ENCODE measurements at places on chromosomes 3 and 15.

GRCh38 chr15:60494108-60494507, 15.2 kb upstream of the ICE2 start:
- DNase-seq = no peak

DNA sequence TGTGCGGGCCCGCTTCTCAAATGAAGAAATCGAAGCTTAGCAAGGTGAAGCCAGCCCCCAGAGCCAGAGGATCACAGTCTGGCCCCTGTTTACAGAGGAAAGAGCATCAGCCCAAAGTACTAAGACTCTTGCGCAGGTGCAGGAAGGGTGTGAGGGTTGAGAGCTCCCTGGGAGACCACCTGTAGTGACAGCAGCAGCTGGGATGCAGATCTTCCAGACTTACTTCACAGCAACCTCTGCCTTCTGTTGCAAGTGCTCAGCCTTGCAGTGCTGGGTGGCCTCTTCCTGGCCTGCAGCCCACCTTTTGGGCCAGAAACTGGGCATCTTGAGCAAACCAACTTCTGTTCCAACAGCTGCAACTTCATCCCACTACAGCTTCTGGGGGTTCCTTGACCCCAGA, 19.7 kb downstream of the SPATA12 start:
- DNase-seq = no peak

DNA sequence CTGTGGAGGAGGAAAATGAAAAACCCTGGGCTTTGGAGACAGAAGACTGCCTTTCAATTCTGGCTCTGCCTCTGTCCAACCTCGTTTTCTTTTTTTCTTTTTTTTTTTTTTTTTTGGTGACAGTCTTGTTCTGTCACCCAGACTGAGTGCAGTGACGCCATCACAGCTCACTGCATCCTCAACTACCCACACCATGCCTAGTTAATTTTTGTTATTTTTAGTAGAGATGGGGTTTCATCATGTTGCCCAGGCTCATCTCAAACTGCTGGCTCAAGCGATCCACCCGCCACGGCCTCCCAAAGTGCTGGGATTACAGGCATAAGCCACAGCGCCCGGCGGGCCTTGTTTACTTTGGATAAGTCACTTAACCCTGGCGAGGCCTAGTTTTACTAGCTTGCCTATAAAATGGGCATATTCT, 66.3 kb upstream of the SLC25A26 start:
- DNase-seq = no peak

GRCh38 chr3:153070511-153070868, 91.5 kb upstream of the RAP2B start:
- no peak for DNase-seq

DNA sequence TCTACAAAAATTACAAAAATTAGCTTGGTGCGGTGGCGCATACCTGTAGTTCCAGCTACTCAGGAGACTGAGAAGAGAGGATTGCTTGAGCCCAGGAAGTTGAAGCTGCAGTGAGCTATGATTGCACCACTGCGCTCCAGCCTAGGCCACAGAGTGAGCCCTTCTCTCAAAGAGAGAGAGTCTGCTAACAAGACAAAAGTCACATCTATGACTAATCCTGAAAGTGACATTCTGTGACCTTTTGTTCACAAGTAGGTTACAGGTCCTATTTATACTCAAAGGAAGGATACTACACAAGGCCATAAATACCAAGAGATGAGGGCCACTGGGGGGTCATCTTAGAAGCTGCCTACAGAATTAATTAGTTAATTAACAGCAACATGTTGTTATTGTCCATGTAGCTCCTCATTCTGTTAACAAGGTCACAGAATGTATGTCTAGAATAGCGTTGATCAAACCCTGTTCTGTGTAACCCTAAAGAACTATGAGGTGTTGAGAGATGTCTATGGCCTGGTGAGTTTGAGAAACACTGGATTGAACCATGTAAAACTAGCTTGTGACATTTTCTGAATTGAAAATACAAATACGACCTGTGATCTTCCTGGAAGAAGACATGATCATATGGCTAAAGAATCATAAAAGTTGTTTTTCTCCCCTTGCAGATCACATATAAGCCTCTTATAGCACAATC, 97.0 kb downstream of the SAMMSON start:
- no peak for DNase-seq

GRCh38 chr3:109045271-109046040, 72.5 kb downstream of the MORC1 start:
- DNase-seq = no peak

- no peak for DNase-seq
Observed at GRCh38 chr3:147361454-147362420, 44.6 kb downstream of the ZIC4 start.

DNA sequence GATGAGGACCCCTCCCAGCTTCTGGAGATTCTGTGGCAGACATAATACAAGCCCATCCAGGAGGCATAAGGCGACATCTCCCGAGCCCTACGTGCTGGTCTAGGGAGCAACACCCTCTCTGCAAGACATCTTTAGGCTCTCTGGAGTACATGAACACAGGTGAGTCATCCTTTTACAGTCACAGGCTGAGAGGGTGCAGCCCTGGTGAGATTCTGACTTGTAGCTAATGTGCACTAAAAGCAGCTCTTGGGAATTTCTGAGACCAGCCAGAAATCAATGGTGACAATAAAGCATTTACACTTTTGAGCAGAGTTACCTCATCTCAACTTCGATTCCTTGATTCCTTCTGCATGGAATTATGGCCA, 131.1 kb downstream of the XXYLT1 start:
- no peak for DNase-seq

DNA sequence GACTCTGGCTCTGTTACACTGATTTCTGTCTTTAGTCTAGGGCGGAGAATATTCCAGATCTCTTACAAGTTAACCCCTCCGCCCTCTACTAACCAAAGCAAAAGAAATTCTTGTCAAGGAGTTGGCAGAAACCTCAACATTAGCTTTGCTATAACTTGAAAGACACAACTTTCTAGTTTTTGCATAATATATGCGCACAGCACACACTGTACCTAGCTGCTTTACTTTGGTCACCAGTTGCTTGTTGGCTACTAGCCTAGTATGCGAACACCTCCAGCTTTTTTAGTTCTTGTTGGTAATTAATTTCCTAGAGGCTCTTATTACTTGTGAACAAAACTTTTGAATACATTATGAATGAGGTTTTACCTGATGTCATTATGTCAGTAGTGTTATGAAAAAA, 348.8 kb upstream of the C2CD4B start:
- DNase-seq = no peak

DNA sequence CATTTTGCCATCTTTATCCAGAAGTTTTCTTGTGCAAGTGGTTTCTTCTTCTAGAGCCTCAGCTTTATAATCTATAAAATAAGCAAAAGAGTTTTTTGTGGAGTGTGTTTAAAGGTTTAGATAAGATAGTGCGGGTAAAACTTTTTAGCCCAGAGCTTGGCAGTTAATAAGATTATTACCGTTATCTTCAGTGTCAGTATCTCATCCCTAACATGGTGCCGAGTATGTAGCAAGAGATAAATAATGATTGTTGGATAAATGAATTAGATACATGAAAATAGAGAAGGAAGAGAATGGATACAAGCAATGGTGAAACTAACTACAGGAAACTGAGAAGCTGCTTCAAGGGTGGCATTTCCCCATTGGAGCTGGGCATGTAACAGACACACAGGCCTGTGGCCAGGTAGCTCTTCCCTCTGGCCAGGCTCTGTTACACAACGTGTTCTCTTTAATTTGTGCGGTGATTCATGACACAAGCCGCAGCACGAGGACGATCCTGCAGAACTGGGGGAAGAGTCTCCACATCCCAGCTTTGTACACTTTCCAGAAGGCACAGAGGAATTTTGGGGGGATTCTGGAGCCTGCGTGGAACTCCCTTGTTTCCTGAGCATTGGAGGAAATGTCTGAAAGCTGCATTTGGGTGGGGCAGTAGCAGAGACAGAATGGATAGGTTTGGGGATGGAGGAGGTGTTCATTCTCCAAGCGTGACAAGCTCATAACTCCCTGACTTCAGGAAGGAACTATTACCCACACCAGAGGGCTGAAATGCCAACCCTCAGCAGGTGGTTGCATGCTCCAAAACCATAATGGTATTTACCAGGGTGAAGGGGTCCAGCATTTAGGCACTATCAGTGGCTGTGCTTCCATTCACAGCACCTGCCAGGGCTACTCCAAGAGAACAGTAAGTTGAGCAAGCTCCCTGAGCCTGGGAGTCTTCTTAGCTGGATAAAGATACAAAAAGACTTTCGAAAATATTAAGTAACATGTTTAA, 14.2 kb upstream of the ST6GAL1 start:
- DNase-seq = no peak

DNA sequence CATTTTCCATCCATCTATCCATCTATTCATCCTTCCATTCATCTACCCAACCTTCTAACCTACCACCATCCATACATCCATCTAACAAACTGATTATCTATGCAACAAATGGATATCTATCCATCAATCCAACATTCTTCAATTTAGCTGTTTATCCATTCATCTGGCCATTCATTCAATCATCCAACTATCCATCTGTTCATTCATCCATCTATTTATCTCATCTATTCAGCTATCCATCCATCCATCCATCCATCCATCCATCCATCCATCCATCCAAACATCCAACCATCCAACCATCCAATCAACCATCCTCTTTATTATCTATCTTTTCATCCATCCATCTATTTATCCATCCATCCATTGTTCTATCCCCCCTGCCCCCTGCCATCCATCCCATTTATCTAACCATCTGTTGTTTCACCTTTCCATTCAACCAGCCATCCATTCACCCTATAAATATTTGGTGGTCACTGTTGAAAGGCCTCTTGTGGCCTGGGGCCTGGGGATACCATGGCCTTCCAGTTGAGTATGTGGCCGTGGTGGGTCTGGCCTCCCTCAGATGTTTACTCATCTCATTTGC, 44.7 kb downstream of the SLC6A6 start:
- no peak for DNase-seq

- no peak for DNase-seq
Observed at GRCh38 chr3:186108106-186108940, 566 bp downstream of the ETV5 start.

DNA sequence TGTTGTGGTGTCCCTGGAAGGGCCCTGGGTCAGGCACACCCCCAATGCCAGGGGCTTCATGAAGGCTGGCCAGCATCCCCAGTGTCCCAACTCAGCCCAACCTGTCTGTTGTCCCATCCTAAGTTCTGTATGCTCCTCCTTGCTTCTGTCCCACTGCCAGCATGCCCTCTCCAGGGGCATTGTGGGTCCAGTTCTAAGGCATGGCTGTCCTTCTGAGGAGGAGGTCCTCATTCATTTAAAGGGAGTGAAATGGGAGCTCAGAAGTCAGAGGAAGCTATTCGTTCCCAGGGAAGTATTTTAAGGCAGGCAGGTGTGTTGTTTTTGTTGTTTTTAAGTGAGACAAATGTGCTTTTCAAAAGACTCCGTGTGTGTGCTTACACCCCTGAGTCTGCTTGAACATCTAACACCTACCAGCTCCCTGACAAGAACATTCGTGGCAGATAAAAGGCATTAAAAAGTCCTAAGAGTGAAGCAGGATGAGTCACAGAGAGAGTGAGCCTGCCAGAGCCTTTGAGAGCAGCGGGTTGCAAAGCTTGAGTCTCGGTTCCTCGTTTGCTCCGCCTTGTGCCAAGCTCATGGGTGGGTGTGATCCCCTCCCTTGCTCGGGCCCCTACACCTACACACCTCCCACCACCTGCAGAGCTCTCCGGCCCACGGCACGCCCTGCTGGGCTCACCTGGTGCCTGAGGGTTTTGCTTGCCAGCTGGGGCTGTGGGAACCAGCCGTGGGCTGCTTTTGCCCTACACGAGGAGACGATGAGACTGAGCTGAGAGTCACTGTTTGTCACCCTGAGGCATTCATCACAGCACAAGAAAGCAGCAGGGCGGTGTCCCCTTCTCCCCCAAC, 183.4 kb upstream of the TOPAZ1 start:
- peak; percentile 35 for DNase-seq

GRCh38 chr3:40366203-40367162, 20.5 kb upstream of the ENTPD3 start:
- DNase-seq = no peak

GRCh38 chr15:100133001-100133400, 208.8 kb downstream of the ADAMTS17 start:
- DNase-seq = no peak

GRCh38 chr3:195297446-195297845, 26.5 kb upstream of the XXYLT1 start:
- no peak for DNase-seq

GRCh38 chr3:186464424-186465093, 79.6 kb downstream of the CRYGS start:
- no peak for DNase-seq

DNA sequence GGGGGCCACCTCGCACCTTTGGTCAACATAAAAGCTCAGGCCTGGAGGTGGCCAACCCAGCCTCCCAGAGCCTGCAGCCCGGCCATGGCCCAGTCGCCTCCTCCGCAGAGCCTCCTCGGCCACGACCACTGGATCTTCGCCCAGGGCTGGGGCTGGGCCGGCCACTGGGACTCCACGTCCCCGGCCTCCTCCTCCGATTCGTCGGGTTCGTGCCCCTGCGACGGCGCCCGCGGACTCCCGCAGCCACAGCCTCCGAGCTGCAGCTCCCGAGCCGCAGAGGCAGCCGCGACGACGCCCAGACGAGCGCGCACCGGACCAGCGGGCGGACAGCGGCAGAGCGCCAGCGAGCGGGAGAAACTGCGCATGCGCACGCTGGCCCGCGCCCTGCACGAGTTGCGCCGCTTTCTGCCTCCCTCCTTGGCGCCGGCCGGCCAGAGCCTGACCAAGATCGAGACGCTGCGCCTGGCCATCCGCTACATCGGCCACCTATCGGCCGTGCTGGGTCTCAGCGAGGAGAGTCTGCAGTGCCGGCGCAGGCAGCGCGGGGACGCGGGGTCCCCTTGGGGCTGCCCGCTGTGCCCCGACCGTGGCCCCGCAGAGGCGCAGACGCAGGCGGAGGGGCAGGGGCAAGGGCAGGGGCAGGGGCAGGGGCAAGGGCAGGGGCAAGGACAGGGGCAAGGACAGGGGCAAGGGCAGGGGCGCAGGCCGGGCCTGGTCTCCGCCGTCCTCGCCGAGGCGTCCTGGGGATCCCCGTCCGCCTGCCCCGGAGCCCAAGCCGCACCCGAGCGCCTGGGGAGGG, at the start of gene MESP2:
TSS of gene MESP2 (plus strand) at position 59 of the 799 bp plus-strand sequence. CDS start at position 85, 26 bp downstream.
- peak; percentile 26 for DNase-seq

- DNase-seq = no peak
Observed at GRCh38 chr3:110198717-110199587, 861.6 kb upstream of the DPPA4 start.

GRCh38 chr3:133466531-133467386, 66.9 kb downstream of the BFSP2 start:
- no peak for DNase-seq

- no peak for DNase-seq
Observed at GRCh38 chr15:26126819-26127387, 263.8 kb upstream of the ATP10A start.

- DNase-seq = no peak
Observed at GRCh38 chr3:139434228-139434627, 42.1 kb downstream of the RBP2 start.

GRCh38 chr3:77873598-77873997, 833.7 kb downstream of the ROBO2 start:
- DNase-seq = no peak

DNA sequence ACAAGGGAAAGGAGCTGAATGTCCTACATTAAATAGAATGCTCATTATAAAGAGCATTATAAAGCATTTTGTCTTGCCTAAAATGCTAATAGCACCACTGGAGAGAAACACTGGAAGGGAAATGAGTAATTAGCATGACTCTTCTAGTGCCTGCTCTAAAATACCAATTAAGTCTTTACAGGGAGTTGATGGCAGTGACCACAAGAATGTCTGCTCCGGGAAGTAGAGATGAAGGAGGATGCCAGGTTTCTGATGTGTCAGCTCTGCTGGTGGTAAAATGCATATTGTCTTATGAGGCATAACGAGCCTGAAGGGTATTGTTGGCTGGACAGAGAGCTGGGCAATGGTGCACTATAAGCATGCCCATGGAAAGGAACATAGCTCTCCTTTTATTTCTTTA, 49.5 kb downstream of the MYLK start:
- DNase-seq = no peak

- no peak for DNase-seq
Observed at GRCh38 chr15:63997715-63998442, 48.4 kb downstream of the DAPK2 start.

Data from smooth muscle cell of the brain vasculature (primary cell).